Non-pigmented ciliary epithelial cell (primary cell): ENCODE measurements at places on chromosomes 13 and 19.
A peak's percentile ranks its signal among the peaks of the same experiment; 100 is the strongest.

DNA sequence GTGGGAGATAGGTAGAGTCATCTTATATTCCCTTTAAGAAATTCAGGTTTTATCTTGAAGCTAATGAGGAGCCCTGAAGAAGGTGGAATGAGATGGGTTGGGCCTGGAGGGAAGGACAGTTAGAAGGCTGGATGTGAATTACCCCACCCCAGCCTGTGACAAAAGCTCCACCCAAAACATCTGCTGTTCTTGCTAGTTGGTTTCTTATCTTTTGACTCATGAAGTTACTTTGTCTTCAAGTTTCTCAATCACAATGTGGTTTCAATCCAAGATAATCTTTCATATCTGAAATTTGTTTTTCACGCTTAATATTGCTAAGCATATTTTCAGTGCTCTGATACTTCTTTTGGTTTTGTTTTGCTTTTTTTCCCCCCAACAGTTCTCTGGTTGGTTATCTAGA is 38.3 kb upstream of the HMGB1 start:
- peak; percentile 11 for DNase-seq

DNA sequence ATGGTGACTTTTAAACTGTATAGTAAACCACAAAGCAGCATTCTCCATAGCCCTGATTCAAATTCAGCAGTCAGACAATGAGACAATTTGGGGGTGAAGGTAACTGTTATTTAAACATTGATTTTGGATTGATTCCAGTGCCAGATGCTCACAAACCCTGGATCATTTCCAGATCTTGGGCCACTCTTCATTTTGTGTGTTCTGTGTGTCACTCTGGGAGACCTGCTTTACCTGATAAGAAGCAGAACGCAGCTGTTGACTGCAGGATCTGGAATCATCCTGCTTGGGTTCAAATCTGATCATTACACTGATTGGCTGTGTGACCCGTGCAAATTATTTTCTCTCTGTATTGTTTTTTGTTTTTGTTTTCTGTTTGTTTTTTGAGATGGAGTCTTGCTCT is 4.0 kb upstream of the PCDH8 start:
- no peak for DNase-seq

GRCh38 chr19:6362351-6362801 is 1.0 kb downstream of the CLPP start:
- no peak for DNase-seq

- DNase-seq, result peak; percentile 54
Measured at GRCh38 chr19:36915992-36916830, at the start of the genes ZNF568 and ZNF829. ZNF568 (plus strand) TSS chr19:36916332; CDS start chr19:36922771, 6,439 bp downstream. ZNF829 (minus strand) TSS chr19:36916291; CDS start chr19:36915167, 1,124 bp downstream.

DNA sequence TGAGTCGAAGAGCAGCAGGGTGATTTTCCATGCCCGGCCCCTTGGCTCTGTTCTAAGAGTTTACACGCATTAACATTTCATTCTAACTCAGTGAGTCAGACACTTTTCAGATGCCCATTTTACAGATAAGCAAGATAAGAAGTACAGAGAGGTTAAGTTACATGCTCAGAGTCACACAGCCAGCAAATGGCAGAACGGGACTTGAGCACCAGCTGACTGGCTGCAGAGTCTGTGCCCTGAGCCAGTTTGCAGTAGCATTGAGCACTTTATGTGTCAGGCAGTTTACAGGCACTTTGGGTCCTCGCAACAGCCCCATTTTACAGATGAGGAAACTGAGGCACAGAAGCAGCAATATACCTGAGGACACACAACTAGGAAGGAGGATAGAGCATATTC is 19.0 kb downstream of the CCDC8 start:
- no peak for DNase-seq

DNA sequence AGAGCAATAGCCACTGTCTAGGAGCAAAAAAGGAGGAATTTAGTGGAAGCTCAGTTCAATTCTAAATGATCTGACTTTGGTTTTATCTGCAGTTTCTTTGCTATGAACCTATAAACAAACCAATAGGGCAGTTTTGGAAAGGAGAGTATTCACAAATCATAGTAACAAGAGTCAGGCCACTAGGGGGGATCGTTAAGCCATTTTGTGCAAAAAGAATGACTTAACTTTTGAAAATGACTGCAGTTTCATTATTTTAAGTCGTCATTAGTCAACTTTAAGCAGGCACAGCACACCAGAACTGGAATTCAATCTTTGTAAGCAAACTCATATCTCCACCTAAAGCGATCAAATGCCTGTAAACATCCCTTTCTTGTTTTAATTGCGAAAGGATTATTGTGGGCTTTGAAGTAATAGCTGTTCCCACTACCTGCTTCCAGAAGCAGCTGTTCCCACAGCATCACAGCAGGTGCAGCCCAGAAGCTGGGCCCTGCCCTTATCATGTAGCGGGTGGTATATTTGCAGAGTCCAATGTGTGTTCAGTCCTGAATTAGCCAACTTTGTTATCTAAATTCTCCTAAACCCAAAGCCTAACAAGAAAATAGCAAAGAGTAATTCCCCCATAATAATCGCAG is 51.5 kb downstream of the SOX21 start:
- DNase-seq, result no peak

DNA sequence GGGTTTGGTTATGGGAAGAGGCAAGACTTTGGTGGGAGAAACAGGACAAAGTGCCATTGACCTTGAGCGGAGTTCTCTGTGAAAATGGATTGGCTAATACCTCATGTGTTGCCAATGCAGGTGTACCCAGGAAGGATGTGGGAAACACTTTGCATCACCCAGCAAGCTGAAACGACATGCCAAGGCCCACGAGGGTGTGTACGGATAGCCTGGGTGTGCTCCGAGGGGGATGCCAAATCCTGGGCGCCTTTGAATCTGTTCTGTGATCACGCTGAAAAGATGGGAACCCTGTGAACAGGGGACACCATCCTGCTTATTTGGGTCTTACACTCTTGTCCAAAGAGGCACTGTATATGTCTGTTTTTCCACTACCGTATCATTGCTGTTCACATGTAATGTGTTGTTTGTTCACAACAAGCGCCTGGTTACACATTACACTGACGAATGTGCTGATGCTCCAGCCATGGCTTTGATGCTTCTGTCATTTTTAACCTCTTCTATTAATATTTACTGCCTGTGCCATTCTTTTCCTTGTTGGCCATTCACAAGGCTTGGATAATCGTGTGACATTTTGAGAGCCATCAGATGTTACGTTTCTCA is 8.3 kb downstream of the GTF3A start:
- no peak for DNase-seq

GRCh38 chr13:112118451-112119064 is 51.6 kb downstream of the SOX1 start:
- no peak for DNase-seq

DNA sequence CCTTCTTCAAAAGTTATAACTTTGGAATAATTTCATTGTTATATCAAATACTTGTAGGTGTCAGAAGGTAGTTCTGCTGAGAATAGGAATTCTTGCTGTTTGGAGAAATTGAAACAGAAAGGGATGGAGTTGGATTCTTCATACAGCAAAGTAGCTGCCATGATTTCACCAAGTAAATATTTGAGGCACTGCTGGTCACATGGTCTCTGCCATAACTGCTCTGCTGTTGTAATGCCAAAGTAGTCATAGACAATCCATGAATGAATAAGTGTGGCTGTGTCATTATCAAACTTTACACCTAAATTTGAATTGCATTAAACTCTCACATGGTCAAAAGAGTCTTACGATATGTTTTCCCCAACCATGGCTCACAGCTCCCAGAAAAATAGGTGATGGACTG is 308.6 kb downstream of the GPC6 start:
- peak; percentile 11 for DNase-seq

GRCh38 chr19:5961969-5962945 is 15.7 kb downstream of the RANBP3 start:
- no peak for DNase-seq

- DNase-seq, result no peak
Measured at GRCh38 chr19:1084024-1084868, 10.9 kb downstream of the POLR2E start.

- no peak for DNase-seq
Measured at GRCh38 chr19:7421941-7422744, 66.7 kb downstream of the PEX11G start.

- DNase-seq, result no peak
Measured at GRCh38 chr13:102589301-102589822, 7.4 kb upstream of the TPP2 start.
